Stimulated activated CD8-positive, alpha-beta memory T cell treated with anti-CD3 and anti-CD28 coated beads, Interleukin-7, amount 100 ng/mL, for 1 hour (primary cell): ENCODE measurements at places on chromosomes 1 and 21.

DNA sequence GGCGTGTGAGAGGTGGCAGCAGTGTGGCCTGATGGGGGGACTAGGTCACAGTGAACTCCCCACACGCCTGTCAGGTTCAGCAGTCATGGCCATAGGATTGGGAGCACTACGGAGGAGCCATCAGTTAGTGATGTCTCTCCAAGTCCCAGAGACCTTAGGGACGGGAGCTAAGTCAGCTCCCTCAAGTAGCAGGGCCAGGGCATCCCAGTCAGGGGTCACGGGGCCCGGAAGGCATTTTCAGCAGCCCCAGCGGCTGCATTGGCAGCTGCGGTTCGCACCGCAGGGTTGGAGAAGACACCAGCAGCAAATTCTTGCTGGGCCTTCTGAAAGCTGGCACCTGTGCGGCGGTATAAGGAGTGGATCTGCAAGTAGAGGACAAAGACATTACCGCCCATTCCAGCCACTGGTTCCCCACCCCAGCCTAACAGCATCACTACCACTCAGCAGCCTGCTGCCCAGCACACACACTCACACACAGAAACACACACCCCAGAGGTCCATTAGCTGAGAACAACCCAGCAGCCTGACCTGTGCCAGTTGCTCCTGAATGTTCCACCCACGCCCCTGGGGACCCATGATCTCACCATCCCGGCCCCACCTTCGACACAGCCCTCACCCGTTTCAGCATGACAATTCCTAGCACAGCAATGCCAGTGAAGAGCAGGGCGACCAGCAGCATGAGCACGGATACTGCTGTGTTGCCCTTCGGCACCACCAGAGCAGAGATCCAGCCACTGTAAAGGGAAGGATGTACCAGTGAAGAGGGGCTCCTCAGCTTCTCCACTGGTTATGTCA lies 972 bp upstream of the ENTREP3 start:
- no peak for DNase-seq

- no peak for DNase-seq
These were observed 392.5 kb upstream of the PTBP2 start for GRCh38 chr1:96329121-96329520.

GRCh38 chr21:27298465-27298864 lies 331.6 kb upstream of the ADAMTS5 start:
- DNase-seq, result no peak

DNA sequence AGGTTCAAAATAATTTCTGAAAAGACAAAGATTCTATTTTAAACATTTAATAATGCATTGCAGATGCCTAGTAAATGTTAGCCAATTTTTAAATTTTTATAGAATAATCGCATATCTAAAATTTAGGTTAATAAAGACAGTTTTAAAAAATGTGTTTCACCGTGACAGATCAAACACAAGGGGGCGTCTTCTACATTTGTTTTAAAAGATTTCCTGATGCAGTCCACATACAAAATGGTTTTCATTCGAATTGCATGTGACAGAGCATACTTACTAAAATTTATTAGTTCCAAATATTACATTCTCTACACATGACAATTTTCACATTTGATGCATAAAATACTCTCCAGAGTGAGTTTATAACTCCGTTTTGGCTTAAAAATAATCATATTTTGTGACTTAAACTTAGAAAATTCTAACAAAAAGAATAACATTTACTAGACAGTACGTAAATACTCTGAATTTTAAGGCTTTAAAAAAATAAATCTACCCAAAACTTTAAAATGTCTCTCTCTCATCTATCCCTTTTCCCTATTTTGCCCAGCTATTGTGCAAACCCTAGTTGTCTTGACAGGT lies 75.5 kb downstream of the ADAMTS1 start:
- DNase-seq, result no peak

DNA sequence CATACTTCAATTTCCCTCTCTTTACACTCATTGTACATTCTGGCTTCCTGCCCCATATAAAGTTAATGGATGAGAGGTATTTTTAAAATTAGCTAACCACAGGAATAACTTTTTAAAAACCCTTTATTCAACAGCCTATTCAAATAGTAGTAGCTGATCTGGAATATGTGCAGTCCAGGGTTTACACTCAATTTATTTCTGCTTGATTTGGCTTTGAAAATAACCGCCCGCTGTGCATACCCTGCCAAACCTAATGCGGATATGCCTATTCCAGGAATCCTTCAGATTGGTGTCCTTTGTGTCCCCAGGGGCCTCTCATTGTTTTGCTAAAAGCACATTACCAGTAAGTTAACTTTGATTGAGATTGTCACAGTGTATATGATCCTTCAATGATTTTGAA lies 1686.2 kb downstream of the PLA2G4A start:
- DNase-seq, result no peak

- DNase-seq, result no peak
These were observed 105.9 kb downstream of the PIK3R3 start for GRCh38 chr1:46026531-46026930.

GRCh38 chr21:32338209-32338921 lies 39.7 kb downstream of the MRAP start:
- no peak for DNase-seq

- no peak for DNase-seq
These were observed 34.3 kb upstream of the EDEM3 start for GRCh38 chr1:184788970-184789369.

- DNase-seq, result no peak
These were observed 300.8 kb downstream of the DISC1 start for GRCh38 chr1:231927431-231927830.

GRCh38 chr1:233668725-233669294 lies 54.9 kb downstream of the KCNK1 start:
- no peak for DNase-seq

DNA sequence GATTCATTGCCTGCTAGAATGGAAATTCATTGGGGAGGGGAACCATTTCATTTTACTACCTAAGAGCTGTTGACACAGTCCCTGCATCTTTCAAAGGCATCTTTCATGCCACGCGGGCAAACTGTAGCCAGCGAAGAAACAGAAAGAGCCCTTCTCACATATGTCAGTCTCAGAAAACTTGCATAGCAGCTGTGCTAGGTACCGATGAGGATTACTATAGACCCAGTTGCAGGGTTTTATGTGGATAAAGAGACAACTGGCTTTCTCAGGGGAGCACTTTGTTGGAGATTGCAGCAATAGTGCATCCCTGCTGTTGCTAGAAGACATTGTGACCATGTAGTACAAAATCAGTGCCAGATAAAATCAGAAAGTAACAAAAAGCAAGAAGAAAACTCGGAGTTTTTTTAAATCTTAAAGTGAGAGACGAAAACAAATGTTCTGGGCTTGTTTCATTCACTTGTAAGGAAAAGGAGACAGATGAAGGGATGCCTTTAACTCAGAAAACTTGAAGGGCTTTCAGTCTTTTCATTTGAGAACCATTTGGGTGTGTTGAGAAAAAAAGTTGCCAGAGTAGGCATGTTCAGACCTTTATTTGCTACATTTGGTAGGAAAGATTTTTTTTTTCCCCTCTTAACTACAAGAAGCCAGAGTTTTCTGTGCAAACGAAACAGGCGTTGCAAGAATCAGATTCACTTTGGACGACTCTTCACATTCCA lies 804.1 kb downstream of the USP25 start:
- DNase-seq, result no peak

- no peak for DNase-seq
These were observed 36.8 kb upstream of the PKN2 start for GRCh38 chr1:88647249-88647645.

- no peak for DNase-seq
These were observed 21.9 kb upstream of the ASAP3 start for GRCh38 chr1:23505851-23506250.

- DNase-seq, result no peak
These were observed 283.8 kb downstream of the MRPL39 start for GRCh38 chr21:25323356-25323949.

GRCh38 chr1:64938991-64939390 lies 27.4 kb downstream of the JAK1 start:
- no peak for DNase-seq

DNA sequence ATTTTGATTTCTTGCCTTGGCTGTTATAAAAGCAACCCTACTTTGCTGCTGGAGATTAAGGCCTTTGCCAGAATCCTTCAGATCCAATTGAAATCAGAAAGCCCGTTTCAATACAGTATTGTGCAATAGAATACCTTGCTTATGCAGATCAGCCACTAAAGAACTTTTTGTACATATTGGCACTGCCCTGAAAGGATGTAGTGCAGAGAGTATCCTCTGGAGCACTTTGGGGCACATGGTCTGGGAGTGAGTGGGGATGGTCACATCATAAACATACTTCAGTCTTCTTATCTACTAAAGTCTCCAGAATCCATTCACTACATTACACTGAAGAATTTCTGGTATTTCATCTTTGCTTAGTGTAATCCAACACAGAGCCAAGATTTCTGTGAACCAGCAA lies 189.0 kb downstream of the CENPF start:
- DNase-seq, result no peak

GRCh38 chr1:107004421-107004820 lies 52.1 kb upstream of the PRMT6 start:
- no peak for DNase-seq

DNA sequence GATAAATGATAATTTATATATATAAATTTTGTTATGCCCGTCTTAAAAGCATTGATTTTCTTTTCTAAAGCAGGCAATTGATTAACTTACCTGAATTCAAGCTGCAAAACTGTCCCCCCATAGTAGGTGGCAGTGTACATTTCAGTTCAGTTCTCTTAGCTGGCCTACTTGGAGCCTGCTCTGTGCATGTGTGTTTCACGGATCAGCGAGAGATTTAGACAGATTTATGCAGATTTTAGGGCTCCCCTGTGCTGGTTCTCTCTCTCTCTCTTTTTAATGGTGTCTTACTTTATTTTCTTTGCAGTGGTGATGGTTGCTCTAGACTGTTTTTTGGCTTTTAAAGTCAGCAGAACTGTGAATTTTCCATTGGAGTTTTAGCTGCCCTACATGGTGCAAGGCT lies 30.7 kb downstream of the CLIC4 start:
- no peak for DNase-seq

- DNase-seq, result no peak
These were observed 16.6 kb downstream of the ZNF644 start for GRCh38 chr1:91005285-91005684.

DNA sequence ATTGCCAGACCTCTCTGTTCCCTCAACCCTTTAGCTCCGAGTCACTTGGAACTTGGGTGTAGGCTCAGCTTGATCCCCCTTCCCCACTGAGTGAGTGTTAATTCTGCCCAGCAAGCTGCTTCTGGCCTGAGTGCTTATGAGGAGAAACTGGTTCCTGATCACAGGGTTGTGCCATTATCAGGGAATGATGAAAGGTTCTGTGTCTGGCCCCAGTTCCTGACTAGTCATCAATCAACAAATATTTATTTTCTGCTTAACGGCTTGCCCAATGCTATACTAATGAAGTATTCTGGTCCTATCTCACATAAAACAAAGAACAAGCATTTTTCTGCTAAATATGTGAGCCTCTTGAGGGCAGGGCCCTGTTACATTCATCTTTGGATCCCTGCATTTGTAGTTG lies 20.8 kb downstream of the CC2D1B start:
- DNase-seq, result no peak

- no peak for DNase-seq
These were observed 2.9 kb upstream of the CCN1 start for GRCh38 chr1:85577419-85578320.

GRCh38 chr1:173206816-173207568 lies at the start of gene TNFSF4:
TNFSF4 (minus strand) TSS chr1:173207331; CDS start chr1:173207176, 155 bp downstream.
- no peak for DNase-seq

DNA sequence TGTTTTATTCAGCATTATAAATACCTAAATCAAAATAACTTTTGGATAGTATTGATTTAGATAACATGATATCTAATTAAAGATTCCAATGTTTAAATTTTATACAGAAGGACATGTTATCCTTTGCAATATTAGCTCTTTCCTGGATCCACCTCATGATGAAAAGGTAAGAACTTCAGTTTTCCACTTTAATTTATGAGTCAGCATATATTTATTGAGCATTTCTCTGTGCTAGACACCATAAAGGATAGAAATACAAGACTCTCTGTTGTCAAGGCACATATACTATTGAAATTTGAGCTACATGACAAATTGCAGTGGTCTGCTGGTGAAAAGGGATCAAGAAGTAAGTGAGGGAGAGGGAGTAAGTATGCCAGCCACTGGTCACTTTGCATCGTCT lies 68.1 kb upstream of the EXO1 start:
- no peak for DNase-seq

DNA sequence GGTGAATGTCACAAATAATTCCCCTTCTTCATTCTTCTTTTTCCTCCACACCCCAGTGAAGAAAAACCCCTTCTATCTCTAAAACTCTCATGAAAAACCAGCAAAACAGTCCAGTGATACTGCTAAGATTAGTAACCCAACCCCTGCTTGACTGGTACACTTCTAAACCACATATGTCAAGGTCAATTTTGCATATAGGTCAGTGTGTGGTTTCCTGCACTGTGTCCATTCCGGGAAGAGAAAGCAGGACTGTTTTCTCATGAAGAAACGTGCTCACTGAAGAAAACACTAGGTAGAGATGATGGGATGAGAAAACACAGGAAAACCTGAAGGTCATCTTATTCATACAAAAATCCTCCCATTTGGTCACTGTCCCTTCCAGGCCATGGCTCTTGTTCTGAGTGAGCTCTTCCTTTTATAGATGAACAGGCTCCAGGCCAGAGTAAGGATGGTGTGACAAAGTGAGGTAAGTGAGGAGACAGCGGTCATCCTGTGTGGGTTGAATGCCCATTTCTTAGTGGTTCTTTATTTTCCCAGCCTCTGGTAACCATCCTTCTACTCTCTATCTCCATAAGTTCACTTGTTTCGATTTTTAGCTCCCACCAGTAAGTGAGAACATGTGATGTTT lies 122.7 kb downstream of the FASLG start:
- DNase-seq, result no peak

GRCh38 chr1:15345705-15346345 lies 63.9 kb upstream of the EFHD2 start:
- peak; percentile 49 for DNase-seq

DNA sequence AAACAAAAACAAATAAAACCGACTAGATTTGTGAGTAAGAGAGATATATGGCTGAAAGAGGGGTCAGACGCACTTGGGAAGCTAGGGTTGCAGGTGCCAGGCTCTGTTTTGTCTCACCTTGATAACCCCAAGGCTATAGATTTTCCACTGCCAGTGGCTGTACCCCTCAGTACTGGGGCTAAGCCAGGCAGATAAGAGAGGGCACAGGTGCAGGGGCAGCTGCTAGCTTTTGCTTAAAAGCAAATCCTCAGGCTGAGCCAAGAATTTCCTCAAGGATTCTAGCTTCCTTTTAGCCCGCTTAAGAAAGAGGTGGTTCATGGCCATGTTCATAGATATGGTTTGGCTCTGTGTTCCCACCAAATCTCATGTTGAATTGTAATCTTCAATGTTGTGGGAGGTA lies 57.9 kb downstream of the OVGP1 start:
- DNase-seq, result no peak

DNA sequence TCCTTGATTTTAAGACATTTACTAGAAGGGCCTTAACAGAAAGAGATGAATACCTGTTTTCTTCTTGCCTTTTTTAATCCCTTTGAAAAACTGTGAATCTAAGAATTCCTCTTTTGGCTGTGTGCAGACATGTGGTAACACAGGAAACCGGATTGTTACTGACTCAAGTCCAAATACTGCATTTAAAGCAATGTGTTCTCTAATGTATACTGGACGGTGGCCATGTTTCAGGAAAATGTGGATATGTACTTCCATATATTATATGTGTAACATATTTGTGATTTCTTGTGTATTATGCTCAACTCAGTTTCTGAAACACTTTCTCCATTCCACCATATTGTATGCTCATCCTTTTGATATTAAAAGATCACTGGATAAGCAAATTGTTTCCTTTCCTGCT lies 185.1 kb downstream of the LRRC7 start:
- no peak for DNase-seq
